ENCODE measurements at places on chromosomes 16 and 17. TPM values are rescaled to one million over a fixed set of nuclear protein-coding genes. Genes with fewer than 3 reads are reported as not detected.

The OR3A3 gene
- not detected for total RNA-seq

The OSGIN1 gene
- total RNA-seq, result 0.21 TPM

The HS3ST6 gene
- not detected for total RNA-seq

The PITPNM3 gene
- total RNA-seq, result 0.76 TPM

The PIRT gene
- not detected for total RNA-seq

Measured in activated CD8-positive, alpha-beta memory T cell treated with anti-CD3 and anti-CD28 coated beads, Interleukin-2, amount 10 ng/mL, durations not matched to agents 7 days and 5 days (primary cell).